Stimulated activated naive CD4-positive, alpha-beta T cell treated with Interleukin-2 at 50 U/mL for 16 hours (primary cell): ENCODE measurements at places on chromosomes 7 and 10.

GRCh38 chr7:149782682-149783345 lies 9.4 kb upstream of the ZNF467 start:
- DNase-seq = no peak

GRCh38 chr10:113053091-113053490 lies 103.0 kb downstream of the TCF7L2 start:
- no peak for DNase-seq

DNA sequence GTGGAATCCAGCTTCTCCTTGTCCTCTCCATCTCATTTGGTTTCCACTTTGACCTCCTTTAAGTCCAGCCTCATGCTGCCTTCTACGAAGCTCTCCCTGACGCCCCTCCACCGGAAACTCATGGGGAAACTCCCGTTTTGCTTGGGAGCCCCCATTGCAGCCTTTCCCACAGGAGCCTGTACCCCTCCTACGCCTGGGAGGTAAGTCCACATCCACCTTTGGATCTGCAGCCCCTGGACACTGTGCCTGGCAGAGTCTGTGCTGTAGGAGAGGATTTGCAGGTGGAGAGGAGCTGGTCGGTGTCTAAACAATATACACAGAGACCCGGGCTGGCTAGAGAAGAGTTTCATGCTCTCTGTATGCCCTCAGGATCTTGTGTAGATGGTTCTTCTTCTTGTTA lies 296.1 kb downstream of the GLRX3 start:
- no peak for DNase-seq

DNA sequence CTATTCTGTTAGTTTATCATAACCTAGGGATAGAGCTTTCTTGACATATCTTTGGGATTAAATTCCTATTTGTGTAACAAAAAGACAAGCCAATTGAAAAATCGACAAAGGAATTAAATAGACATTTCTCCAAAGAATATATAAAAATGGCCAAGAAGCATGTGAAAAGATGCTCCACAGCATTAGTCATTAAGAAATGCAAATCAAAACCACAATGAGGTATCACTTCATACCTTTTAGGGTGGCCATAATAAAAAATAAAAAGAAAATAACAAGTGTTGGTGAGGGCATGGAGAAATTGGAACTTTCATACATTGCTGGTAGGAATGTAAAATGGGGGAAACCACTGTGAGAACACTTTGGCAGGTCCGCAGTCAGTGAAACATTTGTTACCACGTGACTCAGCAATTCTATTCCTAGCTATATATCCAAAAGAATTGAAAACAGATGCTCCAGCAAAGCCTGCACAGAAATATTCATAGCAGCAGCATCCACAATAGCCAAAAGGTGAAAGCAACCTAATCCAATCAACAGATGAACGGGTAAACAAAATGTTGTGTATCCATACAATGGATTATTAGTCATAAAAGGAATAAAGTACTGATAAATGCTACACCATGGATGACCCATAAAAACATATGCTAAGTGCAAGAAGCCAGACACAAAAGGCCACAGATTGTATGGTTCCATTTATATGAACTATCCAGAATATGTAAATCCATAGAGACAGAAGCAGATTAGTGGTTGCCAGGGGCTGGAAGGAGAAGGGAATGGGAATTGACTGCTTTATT lies 20.5 kb downstream of the SPAG6 start:
- DNase-seq = no peak

- DNase-seq = no peak
These were observed 1.7 kb downstream of the ZEB1 start for GRCh38 chr10:31320550-31321211.

GRCh38 chr10:15223174-15223573 lies 54.7 kb upstream of the NMT2 start:
- DNase-seq = no peak

GRCh38 chr7:132072165-132072564 lies 504.1 kb downstream of the PLXNA4 start:
- no peak for DNase-seq

- DNase-seq = no peak
These were observed 281.0 kb downstream of the ABCA13 start for GRCh38 chr7:48452218-48452617.

- no peak for DNase-seq
These were observed 461.0 kb upstream of the NRG3 start for GRCh38 chr10:81414038-81414437.

DNA sequence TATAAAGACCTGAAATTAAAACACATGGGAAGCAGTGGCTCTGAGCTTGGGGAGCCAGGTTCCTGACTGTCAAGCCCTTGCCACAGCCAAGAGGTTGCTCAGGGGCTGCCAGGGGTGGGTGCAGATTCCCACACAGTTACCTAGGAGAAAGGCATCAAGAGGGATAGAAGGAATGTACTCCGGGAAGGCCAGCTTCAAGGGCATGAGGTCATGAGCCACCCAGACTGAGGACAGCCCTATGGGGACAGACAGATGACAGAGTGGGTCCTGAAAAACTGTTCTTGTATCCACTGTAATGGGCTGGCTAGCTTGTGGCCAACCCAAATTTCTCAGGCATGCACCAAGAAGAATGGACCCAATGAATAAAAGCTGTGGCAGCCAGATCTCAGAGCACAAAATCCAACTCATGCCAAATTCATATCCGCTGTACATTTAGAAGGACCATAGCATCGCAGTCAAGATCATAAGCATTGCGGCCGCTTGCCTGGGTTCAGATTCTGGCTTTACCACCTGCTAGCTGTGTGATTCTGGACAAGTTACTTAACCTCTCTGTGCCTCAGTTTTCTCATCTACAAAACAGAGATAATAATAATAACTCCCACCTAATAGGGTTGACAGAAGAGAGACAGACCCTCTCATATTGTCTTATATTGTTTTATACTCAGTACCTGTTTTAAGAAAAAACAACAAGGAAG lies 44.9 kb upstream of the KCNMA1 start:
- DNase-seq = no peak
